NCI-H1436 (cell line): ENCODE measurements at places on chromosomes 7 and 10.

DNA sequence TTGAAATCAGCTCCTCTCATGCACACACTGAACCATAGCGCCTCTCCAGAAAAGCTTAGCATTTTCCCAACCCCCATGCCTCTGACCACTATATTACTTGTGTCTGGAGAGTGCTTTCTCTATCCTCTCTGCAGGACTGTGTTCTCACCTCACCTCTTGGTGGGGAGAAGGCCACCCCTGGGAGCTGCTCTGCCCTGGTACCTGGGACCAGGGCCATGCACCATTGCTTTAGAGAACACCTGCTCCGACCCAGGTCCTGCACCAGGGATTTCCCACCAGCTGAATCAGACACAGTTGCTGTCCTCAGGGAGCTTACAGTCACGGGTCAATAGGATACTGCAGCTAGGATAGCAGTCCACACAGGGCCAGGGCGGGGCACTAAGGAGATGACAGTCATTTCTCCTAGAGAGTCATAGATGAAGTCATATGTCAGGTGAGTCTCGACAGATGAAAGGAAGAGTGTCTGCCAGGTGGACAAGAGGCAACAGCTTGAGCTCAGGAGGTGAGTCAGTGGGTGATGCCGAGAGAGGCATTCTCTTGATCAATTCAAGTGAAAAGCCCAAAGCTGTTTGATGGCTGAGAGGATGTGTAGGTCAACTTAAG lies 619 bp upstream of the LMTK2 start:
- no peak for DNase-seq

DNA sequence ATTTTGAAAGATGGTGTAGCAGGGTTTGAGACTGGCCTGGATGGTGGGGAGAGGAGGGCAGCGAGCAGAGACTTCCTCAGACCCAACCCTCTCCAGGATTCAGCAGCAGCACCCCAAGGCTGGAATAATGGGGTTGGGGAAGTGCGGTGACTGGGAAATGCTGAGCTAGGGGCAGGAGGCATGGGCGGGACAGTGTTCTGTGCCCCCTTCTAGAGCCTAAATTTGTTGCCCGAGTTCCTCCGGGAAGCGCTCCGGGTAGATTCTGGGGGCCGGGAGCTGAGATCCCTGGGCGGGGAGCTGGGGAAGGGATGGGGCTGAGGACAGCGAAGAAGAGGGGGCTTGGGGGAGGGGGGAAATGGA lies at the start of gene CHAT:
Gene CHAT, plus strand, starts transcription at position 156 of the 360 bp plus-strand sequence. Its CDS starts 153 bp downstream, at position 309.
- no peak for DNase-seq

DNA sequence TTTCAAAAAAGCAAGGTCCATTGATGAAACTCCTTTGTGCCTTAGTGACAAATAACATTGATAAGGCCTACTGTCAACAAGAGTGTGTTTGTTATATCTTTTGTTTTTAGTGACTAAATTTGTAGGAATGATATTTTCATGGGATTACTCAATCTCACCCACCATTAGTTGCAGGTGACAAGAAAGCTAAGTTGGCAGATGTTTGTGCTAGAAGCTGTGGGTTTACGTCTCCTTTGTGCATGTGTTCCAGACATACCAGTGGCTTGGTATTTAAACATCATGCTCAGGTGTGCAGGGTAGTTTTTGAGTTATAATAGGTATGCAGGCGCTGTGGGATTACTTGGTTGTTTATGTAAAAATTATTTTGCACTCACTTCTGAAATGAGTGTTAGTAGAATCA lies 178.6 kb downstream of the ANKRD30A start:
- DNase-seq, result no peak

DNA sequence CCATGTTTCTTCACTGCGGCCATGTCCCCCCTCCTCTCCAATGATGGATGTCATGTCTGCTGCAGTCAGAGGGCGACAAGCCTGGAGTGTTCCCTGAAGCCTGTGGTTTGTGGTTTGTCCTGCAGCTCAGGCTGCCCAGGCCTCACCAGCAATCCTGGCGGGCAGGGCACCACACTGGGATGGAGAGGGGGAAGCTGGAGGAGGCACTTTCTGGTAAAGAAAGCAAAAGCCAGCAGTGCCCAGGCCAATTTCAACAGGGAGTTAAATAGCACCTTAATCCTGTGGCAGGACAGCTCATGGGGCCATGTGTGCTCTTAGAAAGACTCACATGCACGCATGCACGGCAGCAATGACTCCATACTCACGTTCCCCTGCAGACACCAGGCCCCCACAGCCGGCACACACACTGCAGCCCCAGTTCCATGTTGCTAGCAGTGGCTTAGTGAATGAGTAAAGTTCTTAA lies 158.3 kb downstream of the EGFR start:
- no peak for DNase-seq

DNA sequence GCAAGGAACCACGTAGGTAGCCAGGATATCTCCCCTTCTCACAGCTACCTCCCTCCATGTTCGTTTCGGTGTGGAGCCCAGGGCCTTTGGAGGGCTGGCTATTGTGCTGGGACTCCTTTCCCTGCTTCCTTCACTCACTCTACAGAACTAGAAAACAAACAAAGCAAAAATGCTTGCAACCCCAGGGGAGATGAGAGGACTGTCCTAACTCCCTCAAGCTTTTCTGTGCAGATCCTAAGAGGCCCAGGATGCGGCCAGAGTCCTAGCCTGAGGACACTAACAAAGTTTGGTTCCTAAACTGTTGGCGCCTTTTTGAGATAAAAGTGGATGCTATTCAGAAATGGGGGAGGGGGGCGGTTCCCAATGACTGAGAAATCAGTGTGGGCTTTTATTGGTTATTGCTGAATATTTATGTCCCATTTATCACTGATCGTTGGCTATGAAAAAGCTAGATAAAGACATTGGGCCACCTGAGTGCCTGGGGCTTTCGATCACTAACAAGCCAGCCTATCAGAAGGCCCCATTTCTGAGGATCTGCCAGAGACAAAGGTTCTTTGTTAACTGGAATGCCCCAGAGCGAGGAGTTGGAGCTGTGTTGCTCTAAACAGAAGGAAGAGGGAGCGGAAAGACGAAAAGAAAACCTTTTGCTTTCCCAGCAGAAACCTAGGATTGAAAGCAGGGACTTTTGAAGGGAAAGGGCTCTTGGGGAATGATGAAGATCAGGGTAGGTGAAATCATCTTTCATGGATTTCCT lies 95.2 kb upstream of the EGR2 start:
- DNase-seq, result no peak

DNA sequence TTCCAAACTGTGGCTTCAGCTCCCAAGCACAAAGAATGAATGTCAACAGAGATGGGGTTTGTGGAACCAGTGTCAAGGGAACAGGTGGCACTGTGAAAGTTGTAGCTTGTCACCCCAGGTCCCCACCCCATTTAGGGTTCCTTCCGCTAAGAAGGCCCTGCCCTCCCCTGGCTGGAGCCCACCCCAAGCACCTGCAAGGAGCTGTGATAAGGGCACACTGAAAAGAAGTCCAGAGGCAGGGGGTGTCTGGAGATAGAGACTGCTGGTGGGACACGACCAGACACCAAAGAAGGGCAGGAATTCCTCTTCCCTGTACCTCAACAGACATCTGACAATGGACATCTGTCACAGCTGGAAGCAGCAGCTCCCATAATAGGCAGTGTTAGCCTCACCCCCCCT lies 4.5 kb downstream of the GRID1 start:
- DNase-seq, result no peak

GRCh38 chr7:28955718-28956607 lies 2.2 kb downstream of the TRIL start:
- DNase-seq, result peak; percentile 66

DNA sequence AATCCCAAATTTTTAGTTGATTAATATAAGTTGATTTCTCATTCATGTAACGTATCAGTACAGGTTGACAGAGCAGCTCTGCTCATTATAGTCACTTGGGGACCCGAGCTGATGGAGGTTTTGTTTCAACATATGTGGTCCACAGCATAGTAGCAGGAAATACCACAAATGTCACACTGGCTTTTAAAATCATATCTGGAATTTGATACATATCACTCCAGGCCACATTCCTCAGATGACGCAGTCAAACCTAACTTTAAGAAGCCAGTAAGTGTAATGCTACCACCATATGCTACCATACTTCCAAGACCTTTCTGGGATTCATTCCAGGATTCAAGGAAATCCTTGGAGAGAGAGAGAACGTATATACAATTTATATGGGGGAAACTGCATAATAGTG lies 156.3 kb downstream of the PHF14 start:
- no peak for DNase-seq

GRCh38 chr7:147196481-147196880 lies 1079.9 kb downstream of the CNTNAP2 start:
- DNase-seq, result no peak

DNA sequence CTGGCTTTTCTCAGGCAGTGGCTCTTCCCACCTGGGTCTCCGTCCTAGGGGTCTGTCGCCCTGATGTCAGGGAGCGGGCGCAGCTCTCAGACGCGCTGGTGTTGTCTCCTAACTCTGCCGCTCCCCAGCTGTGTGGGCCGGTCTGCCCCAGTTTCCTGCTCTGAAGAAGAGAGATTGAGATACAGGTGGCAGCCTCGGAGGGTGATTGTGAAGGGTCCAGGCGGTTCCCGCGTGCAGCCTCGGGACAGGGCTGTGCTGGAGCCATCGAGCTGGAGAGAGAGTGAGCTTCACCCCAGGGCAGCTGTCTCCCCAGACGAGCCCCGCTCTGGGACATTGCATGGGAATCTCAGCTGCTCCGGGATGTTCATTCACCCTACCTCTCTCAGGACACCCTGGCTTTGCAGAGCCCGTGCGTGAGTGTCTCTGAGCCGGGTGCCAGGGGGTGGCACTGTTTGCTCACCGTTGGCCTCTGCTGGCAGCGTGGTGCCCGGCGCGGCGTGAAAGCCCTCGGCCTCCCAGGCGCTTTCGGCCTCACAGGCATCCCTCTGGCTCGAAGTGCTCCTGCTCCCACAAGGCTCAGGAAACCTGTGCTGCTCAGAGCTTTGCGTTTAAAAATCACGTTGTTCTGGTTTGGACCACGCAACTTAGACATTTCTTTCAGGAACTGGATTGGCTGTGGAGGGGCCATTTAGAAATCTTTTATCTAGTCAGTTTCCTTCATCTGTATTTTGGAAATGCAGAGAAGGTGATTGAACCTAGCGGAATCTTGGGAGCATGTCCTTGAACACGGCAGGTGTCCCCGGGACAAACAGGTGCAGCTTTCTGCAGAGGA lies 33.8 kb upstream of the ZFAND2A start:
- peak; percentile 36 for DNase-seq

DNA sequence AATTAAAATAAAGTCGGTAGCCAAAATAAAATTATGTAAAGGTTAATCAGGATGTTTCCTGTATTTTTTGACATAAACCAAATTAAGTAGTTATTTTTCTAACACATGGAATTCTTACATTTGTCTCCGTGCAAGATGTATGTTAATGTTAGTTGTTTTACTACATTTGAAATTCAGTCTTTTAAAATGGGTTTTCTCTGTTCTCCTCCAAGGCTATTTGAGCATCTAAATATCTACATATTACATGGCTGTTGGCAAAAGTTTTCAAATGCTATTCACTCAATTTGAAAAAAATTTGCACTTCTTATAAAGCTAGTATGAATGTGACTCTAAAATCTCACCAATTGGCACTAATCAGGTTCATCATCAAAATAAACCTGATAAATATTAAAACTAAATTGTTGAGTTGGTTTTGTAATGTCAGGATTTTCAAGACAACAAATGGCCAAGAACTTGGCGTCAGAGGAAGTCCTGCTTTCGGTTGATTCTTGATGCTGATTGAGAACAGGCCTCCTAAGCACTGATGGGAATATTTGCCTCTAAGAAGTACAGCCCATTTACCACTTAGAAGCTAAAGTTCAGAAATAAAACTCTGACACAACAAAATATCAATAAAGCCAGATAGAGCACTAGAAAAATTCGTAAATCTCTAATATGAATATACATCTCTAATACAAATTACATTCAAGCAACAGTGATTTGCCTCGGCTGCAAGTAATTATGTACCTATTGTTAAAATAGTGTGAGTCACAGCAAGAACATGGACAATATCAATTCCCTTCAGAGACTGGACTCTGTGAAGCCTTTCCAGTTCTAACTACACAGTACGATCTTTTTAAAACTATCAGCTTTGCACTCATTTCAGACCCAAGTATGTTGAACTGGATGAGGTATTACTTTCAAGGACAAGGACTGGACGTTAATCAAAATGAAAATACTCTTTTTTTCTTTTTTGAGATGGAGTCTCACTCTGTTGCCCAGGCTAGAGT lies 733.1 kb upstream of the C7orf33 start:
- no peak for DNase-seq

- DNase-seq, result no peak
These were observed 21.9 kb downstream of the SND1 start for GRCh38 chr7:127673902-127674301.

GRCh38 chr7:101386558-101387231 lies 24.0 kb downstream of the COL26A1 start:
- DNase-seq, result no peak

GRCh38 chr10:89591796-89592271 lies 53.2 kb downstream of the PANK1 start:
- no peak for DNase-seq

DNA sequence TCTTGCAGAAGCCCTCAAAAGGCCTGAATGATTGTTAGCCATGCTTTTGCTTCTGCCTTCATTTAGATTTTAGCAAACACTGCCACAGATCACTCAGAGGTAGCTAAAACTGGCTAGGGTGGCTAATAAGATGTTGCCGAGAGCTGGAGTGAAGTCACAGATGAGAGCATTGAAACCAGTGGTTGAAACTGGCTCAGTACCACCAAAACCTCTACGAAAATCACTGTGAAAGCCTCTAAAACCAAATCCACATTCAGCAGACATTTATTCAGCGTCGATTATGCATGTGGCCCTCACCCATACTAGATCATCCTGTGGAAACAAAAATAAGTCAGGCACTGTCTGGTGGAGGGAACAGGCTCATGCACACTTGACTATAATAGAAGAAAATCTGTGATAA lies 50.8 kb downstream of the PIK3CG start:
- DNase-seq, result no peak

- no peak for DNase-seq
These were observed 109.2 kb downstream of the PTPN20 start for GRCh38 chr10:47020471-47020870.

GRCh38 chr10:45461034-45461433 lies 87.0 kb downstream of the ALOX5 start:
- DNase-seq, result no peak

DNA sequence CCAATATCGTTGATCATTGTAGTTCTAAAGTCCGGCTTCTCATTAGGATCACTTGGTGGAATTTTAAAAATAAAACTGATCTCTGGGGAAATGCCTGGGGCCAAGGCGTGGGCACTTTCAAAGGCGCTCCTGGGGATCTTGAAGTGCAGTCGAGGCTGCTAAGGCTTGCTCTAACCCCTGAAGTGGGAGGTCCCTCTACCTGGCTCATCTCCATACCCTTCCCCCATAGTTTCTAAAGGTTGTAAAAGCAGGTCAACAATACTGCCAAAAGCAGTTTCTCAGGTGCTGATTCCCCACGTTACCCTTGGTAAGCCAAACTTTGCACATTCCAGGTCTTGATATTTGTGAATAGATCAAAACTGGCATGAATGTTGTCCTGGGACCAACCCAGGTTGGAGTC lies 79.0 kb upstream of the SP8 start:
- no peak for DNase-seq
